ENCODE measurements at places on chromosomes 12 and 14. TPM values are rescaled to one million over a fixed set of nuclear protein-coding genes. Genes with fewer than 3 reads are reported as not detected.

KIF26A gene
- total RNA-seq, result 12.9 TPM

TTC6 gene
- total RNA-seq, result 4.6 TPM

HCAR1 gene
- 7.4 TPM for total RNA-seq

CCDC197 gene
- total RNA-seq, result not detected

PRKCH gene
- total RNA-seq, result 59.0 TPM

PPP1R12A gene
- total RNA-seq, result 78.2 TPM

NR1H4 gene
- 9.5 TPM for total RNA-seq

PLEKHH1 gene
- total RNA-seq, result 40.0 TPM

RILPL1 gene
- 11.8 TPM for total RNA-seq

LLPH gene
- total RNA-seq, result 26.3 TPM

AKAP3 gene
- 7.6 TPM for total RNA-seq

SMCO2 gene
- 0.31 TPM for total RNA-seq

JAG2 gene
- 16.5 TPM for total RNA-seq

C12orf54 gene
- total RNA-seq, result not detected

KLHL33 gene
- total RNA-seq, result not detected

SERPINA1 gene
- 313 TPM for total RNA-seq

ZDHHC22 gene
- total RNA-seq, result 0.24 TPM

- no peak for DNase-seq
Observed at GRCh38 chr12:93786656-93787397, 109.7 kb downstream of the CRADD start.

GRCh38 chr14:22748631-22749068 lies 17.8 kb upstream of the OXA1L start:
- no peak for DNase-seq

- DNase-seq, result no peak
Observed at GRCh38 chr12:4379405-4379804, at the start of gene FGF23. Gene FGF23 (minus strand): TSS chr12:4379712. CDS start chr12:4379582, 130 bp downstream.

GRCh38 chr14:49875640-49876198 lies 17.2 kb upstream of the ARF6 start:
- no peak for DNase-seq

DNA sequence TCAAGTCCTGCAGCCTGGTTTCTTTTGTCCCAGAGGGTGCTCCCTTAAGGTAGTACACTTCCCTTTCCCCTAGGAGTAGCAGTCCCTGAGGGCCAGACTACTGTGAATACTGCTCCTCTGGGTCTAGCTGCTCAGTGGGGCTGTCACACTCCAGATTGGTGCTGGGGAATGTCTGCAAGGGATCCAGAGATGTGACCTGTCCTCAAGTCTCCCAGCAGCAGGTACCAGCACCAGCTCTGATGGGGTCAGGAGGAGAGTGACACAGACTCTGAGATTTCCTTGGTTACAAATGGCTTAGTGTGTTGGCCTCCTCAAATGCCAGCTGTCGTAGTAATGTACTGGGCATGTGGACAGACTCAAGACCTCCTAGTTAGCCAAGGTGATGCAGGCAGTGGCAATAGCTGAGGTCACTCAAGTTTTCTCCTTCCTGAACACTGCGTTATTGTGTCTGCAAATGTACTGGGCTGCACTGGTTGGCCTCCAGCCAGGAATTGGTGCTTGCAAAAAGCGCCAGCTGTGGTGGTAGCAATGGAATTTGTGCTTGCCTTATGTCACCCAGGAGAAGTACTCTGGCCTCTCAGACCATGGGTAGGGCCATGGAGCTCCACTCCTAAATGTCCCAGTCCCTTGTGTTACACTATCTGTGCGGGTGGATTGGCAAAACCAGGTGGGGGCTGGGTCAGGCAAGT lies 36.4 kb upstream of the AEBP2 start:
- DNase-seq, result no peak

DNA sequence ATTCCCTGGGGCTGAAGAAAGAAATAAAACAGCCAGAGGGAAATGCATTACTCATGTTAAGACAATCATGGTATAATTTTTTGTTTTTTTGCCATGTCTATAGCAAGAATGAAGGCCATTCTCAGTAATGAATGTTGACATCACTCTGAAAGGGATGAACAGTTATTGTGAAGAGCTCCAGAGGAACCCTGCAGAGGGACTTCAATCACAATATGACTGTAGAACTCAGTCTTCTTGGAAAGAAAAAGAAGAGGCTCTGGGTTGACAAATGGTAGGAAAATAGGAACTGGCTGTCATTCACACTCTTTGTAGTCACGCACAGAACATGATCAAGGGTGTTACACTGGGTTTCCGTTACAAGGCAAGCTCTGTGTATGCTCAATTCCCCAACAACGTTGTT lies 73.8 kb upstream of the DACT1 start:
- no peak for DNase-seq

- DNase-seq, result no peak
Observed at GRCh38 chr12:101653030-101653429, 44.4 kb upstream of the CHPT1 start.

GRCh38 chr12:8701046-8701660 lies 3.4 kb downstream of the RIMKLB start:
- DNase-seq, result no peak

DNA sequence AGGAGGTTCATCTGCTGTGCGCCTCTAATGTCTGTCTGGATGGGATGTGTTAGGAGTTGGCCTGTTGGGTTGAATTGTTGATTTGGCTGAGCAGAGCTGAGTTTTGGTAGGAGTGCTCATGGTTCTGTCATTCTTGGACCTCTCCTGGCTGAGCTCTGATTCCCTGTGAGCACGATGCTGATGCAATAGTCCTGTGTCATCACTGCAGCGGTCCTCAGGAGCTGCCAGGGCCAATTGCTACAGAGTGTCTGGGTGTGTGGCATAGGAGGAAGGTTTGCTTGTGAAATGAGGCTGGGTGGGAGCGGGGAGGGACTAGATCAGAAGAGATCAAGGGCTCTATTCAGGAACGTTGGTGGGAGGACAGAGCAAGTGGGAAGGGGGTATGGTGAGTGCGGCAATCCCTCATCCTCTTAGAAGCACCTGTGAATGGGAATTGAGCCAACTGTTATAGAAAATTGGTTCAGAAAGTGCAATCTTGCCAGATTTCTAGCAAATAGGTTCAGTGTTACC lies 21.2 kb downstream of the PEX5 start:
- DNase-seq, result no peak

DNA sequence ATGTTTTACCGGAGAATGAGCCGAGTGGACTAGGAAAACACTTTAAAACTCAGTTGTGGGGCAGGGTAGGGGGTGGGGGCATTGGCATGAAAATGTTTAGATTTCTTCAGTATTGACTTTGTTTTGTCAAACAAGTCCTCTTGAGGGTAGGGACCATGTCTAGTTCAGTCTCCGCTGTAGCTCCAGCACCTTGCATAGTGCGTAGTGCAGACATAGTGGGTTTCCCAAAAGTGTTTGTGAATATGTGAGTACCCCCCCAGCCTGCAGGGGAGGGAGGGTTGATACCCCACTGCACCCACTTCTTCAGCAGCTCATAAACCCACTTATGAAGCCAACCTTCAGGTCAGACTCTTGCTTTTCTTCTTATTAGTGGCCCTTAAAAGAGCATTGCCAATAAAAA lies 71.4 kb downstream of the TTC9 start:
- DNase-seq, result no peak

DNA sequence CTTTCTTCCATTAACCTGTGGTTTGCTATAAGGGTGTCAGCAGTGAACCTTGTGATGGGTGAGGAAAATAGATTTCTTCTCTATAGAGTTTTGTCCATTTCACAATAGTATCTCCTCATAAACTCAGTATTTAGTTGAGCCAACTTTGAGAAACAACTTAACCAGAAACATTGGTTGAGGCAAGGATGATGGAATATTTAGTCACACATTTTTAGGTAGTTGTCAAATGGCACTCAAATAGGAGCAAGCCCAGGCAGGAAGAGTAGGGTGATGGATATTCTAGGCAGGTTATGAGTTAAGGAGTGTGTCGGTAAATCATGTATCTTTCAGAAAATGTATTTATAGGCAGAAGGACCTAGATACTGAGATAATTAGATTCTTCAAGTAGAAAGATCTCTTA lies 1267.6 kb downstream of the SLC16A7 start:
- DNase-seq, result no peak

DNA sequence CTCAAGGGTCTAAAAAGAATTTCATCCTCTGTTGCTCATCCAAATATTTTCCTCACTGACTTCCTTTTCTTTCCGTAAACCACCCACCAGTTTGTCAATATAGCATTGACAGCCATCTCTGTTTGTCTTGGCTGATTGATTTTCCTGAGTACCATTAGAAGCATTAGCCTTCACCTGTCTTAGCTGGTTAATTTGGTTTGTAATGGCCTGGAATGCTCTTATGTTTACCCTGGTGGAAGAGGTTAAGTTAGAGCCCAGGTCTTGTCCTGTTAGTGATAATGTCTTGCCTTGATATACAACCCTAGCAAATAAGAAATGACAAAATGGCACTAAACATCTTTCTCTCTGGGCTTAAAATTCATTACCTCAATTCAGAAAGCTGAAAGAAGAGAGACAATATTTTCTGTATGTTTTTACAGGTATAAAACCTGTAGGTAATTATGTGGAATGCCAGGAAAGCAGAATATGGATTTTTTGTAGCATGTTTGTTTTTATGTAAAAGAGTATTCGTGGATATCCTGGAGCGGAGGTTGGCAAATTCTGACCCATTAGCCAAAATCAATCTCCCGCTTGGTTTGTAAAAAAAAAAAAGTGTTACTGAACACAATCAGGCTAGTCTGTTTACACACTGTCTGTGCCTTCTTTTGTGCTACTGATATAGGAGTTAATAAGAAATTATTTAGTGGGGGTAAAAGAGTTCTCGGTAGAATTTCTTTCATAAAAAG lies 224.4 kb upstream of the DAAM1 start:
- DNase-seq, result no peak

- peak; percentile 56 for DNase-seq
Observed at GRCh38 chr14:104386151-104386841, 193.3 kb upstream of the C14orf180 start.

- DNase-seq, result no peak
Observed at GRCh38 chr12:78086553-78087362, 256.1 kb downstream of the NAV3 start.

DNA sequence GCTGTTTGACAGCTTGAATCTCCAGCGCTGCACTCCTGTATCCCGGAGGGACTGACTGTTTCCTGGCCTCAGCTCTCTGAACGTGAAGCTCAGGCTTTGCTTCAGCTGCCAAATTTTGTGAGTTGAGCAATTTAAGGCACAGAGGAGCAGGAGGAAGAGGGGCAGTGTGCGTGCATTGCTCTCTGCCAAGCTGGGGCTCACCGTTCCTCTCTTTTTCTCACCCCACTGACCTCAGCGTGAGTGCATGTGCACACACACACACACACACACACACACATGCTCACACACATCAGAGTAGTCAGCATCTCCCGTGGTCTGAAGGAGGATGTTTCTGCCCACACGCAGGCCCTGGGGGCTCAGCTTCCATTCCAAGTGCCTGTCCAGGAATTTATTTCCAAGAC lies 27.8 kb upstream of the BDKRB2 start:
- no peak for DNase-seq

GRCh38 chr12:42918443-42918842 lies 328.9 kb upstream of the PRICKLE1 start:
- no peak for DNase-seq

DNA sequence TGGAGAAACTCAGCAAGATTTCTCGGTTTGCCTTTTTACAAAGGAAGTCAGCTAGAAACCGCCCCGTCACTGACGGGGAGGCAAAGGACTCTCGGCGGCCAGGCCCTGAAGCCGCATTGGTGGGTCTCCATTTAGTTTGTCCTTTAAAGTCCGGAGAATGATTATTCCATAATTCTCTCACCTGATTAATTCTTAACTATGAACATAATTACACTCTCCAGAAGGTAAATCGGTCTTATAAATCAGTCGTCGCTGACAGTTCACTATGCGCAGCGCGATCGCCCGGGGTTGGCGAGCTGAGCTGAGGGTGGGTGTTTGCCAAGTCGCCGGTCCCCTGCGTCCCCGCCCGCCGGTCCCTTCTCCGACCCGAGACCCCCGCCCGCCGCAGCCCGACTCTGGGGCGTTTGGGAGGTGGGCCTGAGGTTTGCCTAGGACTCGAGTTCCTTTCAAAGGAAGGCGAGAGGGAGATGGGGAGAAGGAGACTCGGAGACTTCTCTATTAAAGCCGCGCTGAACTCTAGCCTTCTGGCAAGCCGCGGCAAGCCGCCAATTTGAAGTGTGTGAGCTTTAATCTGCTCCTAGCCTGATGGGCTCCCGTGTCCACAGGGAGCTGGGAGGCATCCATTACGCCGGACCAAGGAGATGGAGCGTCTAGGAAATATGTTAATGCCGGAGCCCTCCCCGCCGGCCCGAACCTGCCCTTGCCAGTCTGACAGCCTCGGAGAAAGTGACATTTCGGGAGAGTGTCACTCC lies 392.9 kb downstream of the NOVA1 start:
- DNase-seq, result peak; percentile 68

GRCh38 chr12:52892974-52893373 lies 11.9 kb downstream of the KRT8 start:
- no peak for DNase-seq

- no peak for DNase-seq
Observed at GRCh38 chr14:97299661-97300060, 502.5 kb downstream of the VRK1 start.

GRCh38 chr12:67269633-67270573 lies 745 bp downstream of the CAND1 start:
- DNase-seq, result peak; percentile 75

- no peak for DNase-seq
Observed at GRCh38 chr14:106844608-106845285, 1318.4 kb downstream of the TMEM121 start.

- DNase-seq, result no peak
Observed at GRCh38 chr14:24335461-24336171, 745 bp upstream of the ADCY4 start.

DNA sequence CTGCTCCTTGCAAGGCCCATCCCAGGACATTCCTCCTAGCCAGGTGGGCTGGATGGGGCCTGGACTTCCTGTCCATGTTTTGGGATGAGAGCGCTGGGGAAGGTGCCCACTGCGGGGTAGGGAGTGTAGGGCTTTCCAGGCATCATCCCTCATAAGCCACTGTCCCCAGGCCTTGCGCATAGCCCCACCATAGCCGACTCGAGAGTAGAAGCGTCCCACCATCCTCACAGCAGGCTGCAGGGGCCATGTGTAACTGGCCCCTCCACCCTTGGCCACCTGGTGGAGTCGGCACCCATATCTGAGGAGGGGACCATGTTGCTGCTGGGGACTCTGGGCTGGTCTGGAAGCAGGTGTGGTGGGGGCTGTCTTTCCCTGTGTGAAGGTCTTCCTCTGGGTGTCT lies 30.5 kb downstream of the SH2B3 start:
- no peak for DNase-seq

DNA sequence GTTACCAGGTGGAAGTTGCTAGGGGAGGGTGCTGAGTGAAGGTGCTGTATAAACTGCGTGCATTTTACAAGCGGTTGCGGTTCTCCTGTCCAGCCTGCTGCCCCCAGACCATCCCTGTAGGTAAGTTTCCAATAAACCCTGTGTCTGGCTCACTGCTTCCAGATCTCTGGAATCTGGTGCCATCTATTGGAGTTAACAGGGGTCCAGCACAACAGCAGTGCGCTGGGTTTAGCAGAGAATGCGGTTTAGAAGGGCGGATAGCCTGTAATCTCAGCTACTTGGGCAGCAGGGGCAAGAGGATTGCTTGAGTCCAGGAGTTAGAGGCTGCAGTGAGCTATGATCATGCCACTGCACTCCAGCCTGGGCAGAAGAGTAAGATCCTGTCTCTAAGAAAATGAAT lies 4.9 kb downstream of the AACS start:
- DNase-seq, result no peak

All from type B pancreatic cell (in vitro differentiated cells).